ENCODE measurements at places on chromosomes 6 and 20.

GRCh38 chr20:19602675-19603375, 155.2 kb upstream of the RIN2 start:
- DNase-seq, result no peak

GRCh38 chr6:170270984-170271593, 19.8 kb downstream of the DLL1 start:
- no peak for DNase-seq

DNA sequence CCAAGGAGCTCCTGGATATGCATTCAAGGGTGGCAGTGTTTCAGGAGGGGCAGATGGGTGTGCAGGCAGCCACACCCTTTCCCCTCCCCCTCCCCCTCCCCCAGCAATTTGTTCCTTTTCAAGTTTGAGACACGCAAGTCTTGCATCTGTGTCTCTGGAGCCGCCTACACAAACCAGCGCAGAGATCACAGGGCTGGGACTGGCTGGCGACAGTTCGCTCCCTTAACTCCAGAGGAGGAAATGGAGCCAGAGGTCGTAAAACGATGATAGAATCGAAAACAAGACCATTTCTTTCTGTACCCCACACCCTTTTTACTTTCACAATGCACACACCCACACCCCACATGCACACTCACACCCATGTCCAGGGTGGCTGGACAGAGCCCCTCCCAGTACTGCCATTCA, 163.1 kb downstream of the LY86 start:
- DNase-seq, result peak; percentile 4

DNA sequence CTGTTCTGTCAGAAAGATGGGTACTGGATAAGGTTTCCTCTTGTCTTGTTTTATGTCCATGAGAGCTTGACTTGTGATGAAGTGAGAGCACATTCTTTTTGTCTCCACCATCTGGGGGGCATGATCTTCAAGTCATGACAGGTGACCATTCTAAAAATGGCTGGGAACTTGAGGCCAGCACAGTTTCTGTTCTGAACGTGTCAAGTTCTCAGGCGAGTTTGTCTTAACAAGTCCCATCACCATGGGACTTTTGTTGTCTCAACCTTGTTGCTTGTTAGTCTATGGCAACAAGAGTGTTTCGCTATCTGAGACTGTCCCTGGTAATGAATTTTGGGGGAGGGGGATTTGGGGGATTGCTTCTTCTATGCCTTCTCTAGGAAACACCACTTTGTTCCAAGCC, 25.6 kb upstream of the ENPP4 start:
- no peak for DNase-seq

GRCh38 chr20:43736588-43737158, 9.9 kb upstream of the GTSF1L start:
- peak; percentile 14 for DNase-seq

DNA sequence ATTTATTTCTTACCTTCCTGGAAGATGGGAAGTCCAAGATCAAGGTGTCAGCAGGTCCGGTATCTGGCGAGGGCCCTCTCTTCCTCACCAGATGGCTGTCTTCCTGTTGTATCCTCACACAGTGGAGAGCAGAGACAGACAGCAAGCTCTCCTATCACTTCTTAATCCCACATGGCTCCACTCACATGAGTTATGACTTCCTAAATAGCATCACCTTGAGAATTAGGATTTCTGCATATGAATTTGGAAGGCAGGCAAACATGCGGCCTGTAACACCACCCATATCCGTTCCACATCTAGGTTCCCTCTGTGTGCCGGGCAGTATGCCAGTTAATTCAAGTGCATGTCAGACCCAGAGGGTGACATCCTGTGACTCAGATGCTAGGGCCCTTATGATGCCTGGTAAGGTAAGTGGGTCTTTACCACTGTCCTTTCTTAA, 2.1 kb downstream of the RAET1E start:
- DNase-seq, result no peak

DNA sequence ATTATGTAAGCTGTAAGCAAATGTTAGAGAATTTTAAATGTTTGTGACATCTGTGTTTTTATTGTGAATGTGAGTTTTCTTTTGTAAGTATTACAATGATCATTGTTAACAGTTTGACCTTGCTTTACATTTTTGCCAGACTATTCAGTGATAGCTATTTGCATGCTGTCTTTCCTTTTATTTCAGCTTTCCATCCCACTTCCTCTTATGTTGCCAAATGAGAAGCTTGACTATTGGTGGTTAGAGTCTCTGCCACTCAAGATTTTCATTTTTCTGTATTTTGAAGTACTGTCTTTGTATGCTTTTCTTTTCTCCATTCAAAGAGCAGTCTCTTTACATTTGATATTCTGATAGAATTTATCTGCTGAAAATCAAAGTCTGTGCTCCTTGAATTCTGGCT, 104.1 kb downstream of the PRIM2 start:
- no peak for DNase-seq

GRCh38 chr6:15888798-15889772, 226.3 kb upstream of the DTNBP1 start:
- no peak for DNase-seq

GRCh38 chr6:12522347-12522746, 194.2 kb upstream of the PHACTR1 start:
- no peak for DNase-seq

GRCh38 chr6:46014511-46015118, 1.0 kb downstream of the CLIC5 start:
- no peak for DNase-seq

DNA sequence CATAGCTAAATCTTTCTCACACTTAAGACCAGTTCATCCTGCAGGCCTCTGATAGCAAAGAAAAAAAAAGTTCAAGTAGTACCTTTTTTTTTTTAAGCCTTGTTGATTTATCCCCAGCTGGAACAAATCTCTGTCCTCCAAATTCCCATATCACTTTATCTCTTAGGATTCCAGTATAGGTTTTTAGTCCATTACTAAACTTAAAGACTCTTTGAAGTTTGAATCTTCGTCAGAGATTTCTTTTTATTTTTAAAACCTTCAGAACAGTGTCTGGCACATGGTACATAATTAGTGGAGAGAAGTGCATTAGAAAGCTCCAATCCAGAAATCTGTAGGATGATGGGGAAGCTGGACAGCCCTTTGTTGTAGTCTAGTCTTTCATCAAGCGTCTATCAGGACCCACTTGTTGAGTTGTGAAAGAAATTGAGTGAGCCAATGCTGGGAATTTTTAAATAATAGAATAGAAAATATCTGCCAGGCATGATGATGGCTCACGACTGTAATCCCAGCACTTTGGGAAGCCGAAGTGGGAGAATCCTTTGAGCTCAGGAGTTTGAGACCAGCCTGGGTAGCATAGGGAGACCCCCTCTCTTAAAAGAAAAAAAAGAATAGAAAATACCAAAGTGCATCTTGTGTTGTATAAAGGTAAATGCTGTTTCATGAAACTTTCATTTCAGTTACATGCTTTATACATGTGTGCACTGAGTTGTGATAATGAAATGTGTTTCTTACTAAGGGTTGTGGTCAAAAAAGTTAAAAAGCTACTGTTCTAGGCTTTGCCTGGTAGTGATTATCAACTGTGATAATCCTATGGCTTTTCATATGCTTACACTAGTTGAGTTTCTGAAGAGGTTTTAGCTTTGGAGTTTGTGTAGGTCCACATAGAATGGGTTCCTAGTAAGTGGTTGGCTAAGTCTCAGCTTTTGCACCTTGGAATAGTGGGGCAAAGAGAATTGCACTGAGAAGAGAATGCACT, 3.2 kb downstream of the NFYA start:
- no peak for DNase-seq

GRCh38 chr6:108598305-108598863, 37.7 kb downstream of the FOXO3 start:
- DNase-seq, result no peak

DNA sequence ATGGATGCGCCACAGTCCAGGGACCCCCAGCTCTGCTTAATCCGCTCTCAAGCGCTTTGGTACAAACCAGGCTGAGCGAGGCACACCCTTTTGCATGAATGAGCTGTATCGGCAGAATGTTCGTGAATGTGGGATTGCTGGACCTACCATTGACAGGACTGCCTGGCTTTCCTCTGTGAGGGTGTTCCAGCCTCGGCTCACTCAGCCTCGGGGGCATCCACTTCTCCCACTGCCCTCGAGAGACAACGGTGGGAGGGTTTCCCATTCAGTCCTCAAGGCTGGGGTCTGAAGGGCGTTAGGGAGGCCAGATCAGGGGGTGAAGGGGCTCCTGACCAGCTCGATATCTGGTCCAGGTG, 17.4 kb downstream of the MDFI start:
- DNase-seq, result no peak

DNA sequence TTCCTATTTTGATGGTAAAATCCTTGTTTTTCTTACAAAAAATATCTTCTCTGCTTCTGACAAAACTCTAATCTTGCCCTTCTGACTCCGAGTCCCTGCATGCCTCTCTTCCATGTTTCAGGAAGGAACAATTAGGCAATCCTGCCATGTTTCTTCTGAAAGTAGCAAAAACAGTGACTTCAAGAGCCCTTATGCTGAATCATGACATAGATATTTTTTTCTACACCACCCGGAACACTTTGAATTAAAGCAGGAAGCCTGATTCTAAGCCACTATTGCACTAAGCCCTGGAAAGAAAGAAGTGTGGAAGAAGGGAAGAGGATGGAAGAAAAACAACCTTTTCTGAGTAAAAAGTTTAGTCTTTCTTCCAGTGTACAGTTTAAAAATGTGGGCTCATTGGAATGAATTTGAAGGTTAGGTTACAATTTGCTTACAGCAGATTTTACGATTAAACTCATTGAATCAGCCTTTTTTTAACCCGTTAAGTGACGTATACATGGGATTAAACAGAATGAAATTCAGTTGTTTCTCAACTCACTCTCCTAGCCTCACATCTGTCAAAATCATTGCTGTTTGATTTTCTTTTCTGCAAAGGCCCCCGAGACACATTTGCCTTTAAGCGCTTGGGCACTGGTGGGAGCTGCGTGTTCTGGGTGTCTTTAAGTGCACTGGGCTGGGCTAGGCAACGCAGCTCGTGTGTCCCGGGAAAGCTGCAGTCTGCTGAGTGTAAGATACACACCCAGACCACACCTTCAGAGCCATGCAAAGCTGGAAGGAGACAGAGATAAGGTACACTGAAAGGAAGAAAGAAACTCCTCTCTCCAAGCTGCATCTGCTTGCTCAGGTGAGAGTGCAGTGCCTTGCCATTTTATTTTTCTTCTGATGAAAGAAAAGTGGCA, 159.4 kb upstream of the CITED2 start:
- DNase-seq, result no peak

GRCh38 chr6:166670894-166671293, 43.8 kb upstream of the RPS6KA2 start:
- no peak for DNase-seq

- no peak for DNase-seq
Observed at GRCh38 chr6:83192456-83192855, 609 bp downstream of the PGM3 start.

Data from stimulated activated CD8-positive, alpha-beta memory T cell treated with anti-CD3 and anti-CD28 coated beads, Interleukin-4, amount 100 ng/mL, for 24 hours (primary cell).